ENCODE measurements at places on chromosomes 12 and 14.

- DNase-seq: no peak
These were observed 49.9 kb downstream of the PTHLH start for GRCh38 chr12:27922531-27923139.

DNA sequence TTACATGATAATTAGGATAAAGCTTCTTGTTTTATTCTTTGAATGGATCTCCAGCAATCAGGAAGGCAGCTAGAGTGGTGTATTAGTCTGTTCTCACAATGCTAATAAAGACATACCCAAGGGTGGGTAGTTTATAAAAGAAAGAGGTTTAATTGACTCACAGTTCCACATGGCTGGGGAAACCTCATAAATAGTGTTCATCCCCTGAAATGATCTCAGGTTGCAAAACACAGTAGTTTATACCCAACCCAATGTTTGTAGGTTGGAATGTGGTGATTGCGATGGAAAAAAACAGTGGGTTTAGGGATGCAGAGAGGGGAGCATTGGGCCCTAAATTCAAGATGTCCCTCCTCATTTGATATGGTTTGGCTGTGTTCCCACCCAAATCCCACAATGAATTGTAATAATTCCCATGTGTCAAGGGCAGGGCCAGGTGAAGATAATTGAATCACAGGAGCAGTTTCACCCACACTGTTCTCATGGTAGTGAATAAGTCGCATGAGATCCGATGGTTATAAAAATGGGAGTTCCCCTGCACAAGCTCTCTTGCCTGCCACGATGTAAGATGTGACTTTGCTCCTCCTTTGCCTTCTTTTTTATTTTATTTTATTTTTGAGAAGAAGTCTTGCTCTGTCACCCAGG lies 11.5 kb downstream of the MUCL1 start:
- no peak for DNase-seq

- no peak for DNase-seq
These were observed 228.5 kb downstream of the PTPRO start for GRCh38 chr12:15550793-15551192.

DNA sequence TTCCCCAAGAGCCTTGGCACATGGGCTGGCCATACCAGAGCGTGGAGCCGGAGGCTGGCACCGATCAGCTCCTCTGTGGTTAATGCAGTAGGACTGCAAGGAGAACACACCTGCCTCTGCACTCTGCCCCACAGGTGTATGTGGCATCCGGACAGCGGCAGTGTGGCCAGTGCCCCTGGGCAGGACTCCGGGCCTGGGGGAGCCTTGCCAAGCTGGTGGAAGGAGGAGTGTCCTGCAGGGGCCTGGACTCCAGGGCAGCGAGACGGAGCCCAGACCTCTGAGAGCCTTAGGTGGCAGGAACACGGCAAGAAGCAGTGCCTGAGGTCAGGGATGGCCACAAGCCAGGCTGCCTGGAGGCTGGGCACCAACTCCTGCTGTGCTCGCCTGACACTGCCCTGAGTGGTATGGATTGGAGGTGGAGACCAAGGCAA lies 5.3 kb upstream of the BEGAIN start:
- no peak for DNase-seq

DNA sequence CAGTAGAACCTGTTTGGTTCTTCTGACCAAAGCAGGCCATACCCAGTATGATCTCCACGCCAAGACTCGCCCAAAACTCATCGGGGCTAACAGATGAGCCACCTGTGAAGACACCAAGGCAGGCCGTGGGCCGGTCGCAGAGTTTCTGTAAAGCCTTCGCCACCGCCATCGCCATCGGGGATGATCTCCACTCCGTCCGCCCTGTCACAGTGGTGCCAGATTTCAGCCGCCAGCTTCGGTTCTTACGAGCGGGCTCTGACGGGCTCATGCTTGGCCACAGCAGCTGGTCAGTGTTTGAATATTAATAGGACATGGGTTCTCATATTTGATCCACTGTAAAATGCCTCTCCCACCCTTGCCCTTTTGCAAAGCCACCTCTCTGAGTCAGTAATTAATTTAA lies 113.2 kb upstream of the TMEM132D start:
- no peak for DNase-seq

DNA sequence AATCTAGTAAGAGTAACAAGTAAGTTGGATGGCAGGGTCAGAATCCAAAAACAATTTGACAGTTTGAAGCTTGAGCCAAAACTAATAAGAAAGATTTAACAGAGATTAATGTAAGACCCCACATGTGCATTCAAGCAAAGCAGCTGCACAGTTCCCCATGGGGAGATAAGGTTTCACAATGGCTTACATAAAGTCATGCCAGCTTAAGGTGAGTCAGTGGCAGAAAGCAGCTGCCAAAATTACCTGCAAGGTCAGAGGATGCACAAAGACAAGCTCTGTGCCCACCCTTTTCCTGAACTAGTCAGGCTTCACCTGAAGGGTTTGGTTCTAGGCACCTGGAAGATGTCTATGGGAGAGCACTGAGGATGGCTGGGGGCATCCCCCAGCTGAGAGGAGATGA lies 36.6 kb upstream of the KRT77 start:
- no peak for DNase-seq
